ENCODE measurements at places on chromosomes 2 and 18. TPM values are rescaled to one million over a fixed set of nuclear protein-coding genes. Genes with fewer than 3 reads are reported as not detected.

The ZC3H15 gene
- total RNA-seq = 31.1 TPM

The CFC1 gene
- total RNA-seq = not detected

The STAT4 gene
- 0.30 TPM for total RNA-seq

The TUBB8B gene
- not detected for total RNA-seq

The TBR1 gene
- total RNA-seq = not detected

- DNase-seq = no peak
Measured at GRCh38 chr2:191056228-191056627, 42.3 kb upstream of the STAT1 start.

- DNase-seq = no peak
Measured at GRCh38 chr18:37630334-37630733, 64.7 kb upstream of the CELF4 start.

GRCh38 chr18:1047406-1047805 is 142.7 kb downstream of the ADCYAP1 start:
- no peak for DNase-seq

- no peak for DNase-seq
Measured at GRCh38 chr18:42163321-42163720, 208.3 kb downstream of the PIK3C3 start.

- DNase-seq = no peak
Measured at GRCh38 chr2:107721586-107721985, 105.1 kb upstream of the RGPD4 start.

- DNase-seq = no peak
Measured at GRCh38 chr2:133382566-133382965, 185.7 kb downstream of the NCKAP5 start.

- DNase-seq = no peak
Measured at GRCh38 chr2:160279813-160280465, 79.9 kb upstream of the ITGB6 start.

- DNase-seq = no peak
Measured at GRCh38 chr2:60719331-60719730, 36.7 kb upstream of the PAPOLG start.

DNA sequence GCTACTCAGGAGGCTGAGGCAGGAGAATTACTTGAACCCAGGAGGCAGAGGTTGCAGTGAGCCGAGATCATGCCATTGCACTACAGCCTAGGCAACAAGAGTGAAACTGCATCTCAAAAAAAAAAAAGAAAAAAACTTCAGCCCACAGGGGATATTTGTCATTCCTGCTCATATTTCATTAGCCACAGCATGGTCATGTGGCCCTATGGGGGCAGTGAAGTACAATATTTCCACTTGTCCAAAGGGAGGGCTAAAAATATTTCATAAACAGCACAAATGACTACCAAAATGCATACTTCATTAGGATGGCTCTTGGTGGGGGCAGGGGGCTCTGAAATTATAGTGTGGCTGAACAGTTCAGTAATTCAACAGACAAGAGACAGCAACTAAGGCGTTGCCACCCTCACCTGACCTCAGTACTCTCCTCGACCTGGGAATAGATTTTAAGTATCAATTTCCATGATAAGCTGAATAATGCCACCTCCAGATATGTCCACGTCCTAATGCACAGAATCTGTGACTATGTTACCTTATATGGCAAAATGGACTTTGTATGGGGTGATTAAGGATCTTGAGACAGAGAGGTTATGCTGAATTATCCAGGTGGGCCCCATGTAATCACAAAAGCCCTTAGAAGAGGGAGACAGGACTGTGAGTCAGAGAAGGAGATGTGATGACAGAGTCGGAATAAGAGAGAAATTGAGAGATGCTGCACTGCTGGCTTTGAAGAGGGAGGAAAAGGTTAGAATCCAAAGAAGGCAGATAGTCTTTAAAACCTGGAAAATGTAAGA is 158.2 kb upstream of the CRIM1 start:
- no peak for DNase-seq

DNA sequence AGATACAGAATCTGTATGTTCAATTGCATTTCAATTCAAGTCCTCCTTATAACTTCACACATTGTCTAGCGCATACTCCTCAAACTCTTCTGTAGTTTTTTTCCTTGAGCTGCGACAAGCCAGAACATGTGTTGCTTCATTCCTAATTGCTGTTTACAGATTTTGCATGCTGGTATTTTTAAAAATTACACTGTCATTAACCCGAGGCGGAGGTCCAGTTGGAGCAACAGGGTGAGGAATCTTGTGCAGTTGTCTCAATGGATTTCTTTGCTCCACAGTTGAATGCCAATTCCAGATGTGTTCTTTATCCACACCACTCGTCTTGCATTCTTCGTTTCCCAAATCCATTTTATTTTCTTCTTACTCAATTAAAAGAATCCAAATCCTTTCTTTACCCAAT is 16.4 kb upstream of the SERPINB13 start:
- DNase-seq = no peak

GRCh38 chr2:71637168-71637567 is 183.8 kb downstream of the DYSF start:
- no peak for DNase-seq

DNA sequence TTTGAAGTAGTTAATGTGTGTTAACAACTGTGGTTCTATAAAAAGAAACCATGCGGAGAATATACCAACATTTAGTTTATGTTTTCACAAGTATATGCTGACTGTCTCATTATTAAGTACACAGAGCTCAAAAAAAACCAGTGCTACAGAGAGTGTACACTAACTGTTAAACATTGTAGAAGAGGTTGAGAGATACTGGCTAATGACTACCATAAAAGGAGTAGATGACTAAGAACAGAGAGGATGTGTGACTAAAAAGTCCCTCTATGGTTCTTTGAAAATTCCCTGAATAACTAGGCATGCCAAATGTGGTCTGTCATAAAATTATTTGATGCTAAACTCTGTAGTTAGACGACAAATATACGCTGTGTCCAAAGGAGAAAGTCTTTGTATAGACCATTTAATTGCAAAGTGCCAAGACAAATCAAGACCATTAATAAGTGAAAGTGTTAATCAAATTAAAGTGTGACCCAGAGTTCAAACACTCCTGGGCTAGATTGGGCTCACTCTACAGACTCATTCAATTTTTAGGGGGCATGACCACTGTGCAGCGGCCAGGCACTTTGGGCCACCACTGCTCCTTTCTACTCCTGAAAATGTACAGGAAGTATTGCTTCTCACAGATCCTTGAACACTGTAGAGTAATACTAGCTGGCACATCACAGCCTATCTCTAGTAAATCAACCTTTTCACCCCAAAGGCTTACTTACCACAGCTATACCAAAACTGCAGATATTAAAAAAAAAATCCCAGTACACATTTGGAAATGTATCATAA is 45.1 kb upstream of the SERTAD2 start:
- no peak for DNase-seq

Measured in psoas muscle (tissue), 8 donors.